ENCODE measurements at places on chromosomes 5 and 9. TPM values are rescaled to one million over a fixed set of nuclear protein-coding genes. Genes with fewer than 3 reads are reported as not detected.

Gene VLDLR
- total RNA-seq, result 22.0 TPM

Gene LTC4S
- total RNA-seq, result not detected

Gene C9
- not detected for total RNA-seq

Gene CXCL14
- total RNA-seq, result not detected

Gene STKLD1
- 1.2 TPM for total RNA-seq

Gene EIF4EBP3
- total RNA-seq, result 1.5 TPM

Gene ABCA2
- total RNA-seq, result 22.1 TPM

Gene ELL2
- total RNA-seq, result 118 TPM

Gene LMX1B
- total RNA-seq, result not detected

Gene RAPGEF6
- total RNA-seq, result 19.4 TPM

Gene CDC20B
- under 0.01 TPM for total RNA-seq

Gene SLC36A2
- total RNA-seq, result not detected

Gene REEP2
- total RNA-seq, result 8.4 TPM

Gene C9orf50
- total RNA-seq, result 0.44 TPM

Gene CFAP77
- total RNA-seq, result not detected

Gene SCGB3A2
- total RNA-seq, result not detected

Gene FOXD4L4
- 0.29 TPM for total RNA-seq

Gene RNF183
- not detected for total RNA-seq

Gene FAM219A
- total RNA-seq, result 8.6 TPM

Gene ARHGEF39
- 2.9 TPM for total RNA-seq

Gene C7
- 0.83 TPM for total RNA-seq

Measured in smooth muscle cell of trachea (primary cell).